ENCODE measurements at places on chromosomes 13 and 19.
A peak's percentile ranks its signal among the peaks of the same experiment; 100 is the strongest.

DNA sequence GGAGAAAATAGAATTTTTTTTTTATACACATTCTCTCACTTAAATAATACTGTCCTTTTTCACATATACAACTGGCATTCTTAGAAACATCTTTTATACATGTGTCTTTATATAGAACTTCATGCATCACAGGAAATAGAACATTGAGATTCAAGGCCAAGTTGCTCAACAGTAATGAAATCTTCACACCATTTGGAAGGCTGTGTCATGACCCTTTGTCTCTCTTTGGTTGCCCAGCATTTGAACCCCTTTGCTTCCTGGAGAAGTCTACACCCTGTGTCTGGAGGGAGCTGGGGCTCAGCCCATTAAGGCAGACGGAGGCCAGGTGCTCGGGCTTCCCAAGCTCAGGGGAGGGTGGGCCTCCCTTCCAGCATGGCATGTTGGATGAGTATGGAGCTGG is 41.1 kb downstream of the B3GLCT start:
- no peak for DNase-seq

- DNase-seq: no peak
Measured at GRCh38 chr19:3524078-3524842, 14.7 kb upstream of the TEKTIP1 start.

DNA sequence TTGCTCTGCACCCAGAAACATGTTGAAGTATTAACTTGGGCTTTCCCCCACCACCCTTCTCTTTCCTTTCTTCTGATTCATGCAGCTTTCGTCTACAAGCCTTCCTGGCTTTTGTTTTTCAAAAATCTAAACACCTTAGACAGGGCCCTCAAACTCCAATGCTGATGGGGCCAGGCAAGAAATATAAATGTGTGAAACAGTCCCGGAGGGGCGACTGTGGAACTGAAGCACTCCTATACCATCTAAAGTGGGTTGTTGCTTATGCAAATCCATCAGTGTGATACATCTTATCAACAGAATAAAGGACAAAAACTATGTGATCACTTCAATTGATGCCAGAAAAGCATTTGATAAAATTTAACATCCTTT is 6.1 kb downstream of the FCGBP start:
- no peak for DNase-seq

DNA sequence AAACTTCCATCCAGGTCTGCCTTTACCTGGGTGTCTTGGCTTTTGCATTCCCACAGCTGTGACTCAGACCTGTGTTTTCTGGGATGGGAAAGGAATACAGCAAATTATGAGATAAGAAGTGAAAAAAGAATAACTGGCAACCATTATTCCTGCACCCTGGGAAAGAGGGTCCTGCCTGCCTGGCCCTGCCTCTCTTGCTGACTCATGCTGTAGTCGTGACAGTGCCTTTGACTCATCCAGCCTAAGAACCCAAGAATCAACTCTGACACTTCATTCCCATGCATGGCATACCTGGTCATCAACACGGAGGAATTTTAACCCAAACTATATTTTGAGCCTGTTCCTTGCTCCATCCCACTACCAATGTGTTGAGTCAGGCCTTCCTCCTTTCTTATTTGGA is 185.4 kb upstream of the SERP2 start:
- DNase-seq: no peak

GRCh38 chr19:7211191-7211951 is 82.8 kb downstream of the INSR start:
- no peak for DNase-seq

- DNase-seq: no peak
Measured at GRCh38 chr13:28022848-28023518, 34.5 kb upstream of the URAD start.

DNA sequence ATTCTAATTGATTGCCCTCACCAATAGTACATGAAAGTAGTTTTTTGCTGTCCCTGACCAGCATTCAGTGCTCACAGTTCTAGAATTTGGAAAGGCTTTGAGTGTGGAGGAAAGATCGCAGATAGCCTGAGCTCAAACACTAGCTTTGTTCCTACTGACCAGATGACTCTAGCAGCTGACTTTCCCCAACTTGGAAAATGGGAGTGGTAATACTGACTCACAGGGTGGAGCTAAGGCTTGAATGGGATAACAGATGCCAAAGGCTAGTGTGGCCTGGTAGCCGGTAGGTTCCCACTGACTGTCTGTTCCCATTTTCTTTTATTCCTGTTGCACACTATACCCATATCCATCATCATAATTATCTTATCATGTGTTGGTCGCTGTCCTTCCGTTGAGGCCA is 3.7 kb downstream of the ZSCAN22 start:
- DNase-seq: no peak

DNA sequence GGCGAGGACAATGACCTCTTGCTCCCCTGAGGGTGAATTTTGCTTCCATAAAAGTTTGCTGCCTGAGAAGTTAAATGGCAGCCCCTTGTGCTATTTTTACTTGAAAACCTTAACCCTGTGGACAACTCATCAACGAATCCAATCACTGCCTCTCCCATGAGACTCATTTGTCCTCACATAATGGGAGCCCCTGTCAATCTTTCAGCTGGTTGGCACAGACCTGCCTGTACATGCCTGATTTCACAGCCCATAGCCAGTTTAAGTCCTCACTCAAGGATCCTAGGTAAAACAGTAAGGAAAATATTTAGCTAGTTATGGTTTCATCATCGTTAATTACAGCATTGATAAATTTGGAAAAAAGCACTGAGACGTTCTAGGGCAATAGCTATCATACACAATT is 207.4 kb downstream of the NHLRC3 start:
- DNase-seq: no peak

DNA sequence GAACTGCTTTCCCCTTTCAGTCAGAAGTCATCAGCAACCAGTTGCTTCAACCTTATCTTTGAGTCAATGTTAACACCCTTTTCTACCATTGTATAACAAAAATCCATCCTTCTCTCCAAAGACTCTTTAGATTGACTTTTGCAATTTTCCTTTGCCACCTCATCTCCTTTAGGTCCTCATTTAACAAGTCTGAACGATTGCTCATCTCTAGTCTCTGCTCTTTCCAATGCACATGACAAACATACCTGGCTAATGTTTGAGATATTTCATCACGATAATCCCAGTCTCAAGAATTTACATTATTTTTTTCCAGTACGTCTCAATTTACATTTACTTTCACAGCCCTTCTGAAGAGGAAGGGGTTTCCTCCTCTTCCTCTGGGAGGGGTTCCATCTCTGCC is 127.5 kb downstream of the KLF12 start:
- DNase-seq: no peak

DNA sequence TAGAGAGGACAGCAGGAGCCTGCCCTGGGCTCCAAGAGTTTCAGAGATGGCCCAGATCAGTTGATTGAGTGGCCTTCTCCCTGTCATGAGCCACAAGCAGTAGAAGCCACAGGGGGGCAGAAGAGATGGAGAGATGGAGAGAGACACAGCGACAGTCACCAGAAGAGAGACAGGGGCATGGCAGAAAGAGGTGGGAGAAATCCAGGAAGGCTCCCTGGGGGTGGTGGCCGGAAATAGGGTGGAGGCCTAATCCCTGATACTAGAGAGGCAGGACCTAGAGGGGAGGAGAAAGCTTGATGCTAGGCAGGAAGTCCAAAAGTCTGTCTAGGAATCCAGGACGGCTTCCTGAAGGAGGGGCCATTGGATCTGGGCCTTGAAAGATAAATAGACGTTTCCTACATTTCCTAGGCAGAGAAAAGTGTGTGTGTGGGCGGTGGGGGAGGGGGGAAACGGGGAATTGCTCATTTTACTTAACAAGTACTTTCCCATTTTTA is 9.6 kb upstream of the TPM4 start:
- peak; percentile 64 for DNase-seq

- DNase-seq: no peak
Measured at GRCh38 chr13:103187721-103188156, 121.5 kb upstream of the SLC10A2 start.

DNA sequence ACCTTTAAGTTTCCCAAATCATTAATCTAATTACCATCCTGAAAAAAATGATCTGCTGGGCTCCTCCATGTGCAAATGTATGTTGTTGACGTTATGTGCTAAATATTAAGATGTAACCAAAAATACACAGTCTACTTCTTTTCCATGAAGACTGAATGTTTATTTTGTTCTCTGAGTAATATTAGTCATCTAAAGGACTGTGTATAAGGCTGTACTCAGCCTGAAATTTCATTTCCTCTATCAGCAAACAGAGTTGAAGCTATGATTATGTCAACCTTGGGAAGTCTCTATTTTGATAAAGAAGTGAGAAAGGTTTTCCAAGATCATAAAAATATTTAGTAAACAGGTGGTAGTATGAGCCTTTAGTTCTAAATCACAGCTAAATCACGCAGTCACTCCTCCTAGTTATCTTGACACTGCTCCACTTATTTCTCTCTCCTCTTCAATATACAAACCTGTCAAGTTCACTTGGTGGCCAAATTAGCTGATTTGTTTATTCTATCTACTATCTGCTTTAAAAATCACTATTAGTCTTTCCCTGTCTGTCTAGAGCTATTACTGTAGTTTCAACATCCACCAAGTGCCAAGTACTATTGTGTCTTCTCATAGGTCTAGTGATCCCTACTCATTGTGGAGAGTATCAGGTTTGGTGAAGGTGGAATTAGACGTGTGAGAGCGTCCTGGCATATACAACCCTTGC is 211.7 kb upstream of the STARD13 start:
- no peak for DNase-seq

- peak; percentile 2 for DNase-seq
Measured at GRCh38 chr13:75365724-75366173, 116.2 kb downstream of the TBC1D4 start.

DNA sequence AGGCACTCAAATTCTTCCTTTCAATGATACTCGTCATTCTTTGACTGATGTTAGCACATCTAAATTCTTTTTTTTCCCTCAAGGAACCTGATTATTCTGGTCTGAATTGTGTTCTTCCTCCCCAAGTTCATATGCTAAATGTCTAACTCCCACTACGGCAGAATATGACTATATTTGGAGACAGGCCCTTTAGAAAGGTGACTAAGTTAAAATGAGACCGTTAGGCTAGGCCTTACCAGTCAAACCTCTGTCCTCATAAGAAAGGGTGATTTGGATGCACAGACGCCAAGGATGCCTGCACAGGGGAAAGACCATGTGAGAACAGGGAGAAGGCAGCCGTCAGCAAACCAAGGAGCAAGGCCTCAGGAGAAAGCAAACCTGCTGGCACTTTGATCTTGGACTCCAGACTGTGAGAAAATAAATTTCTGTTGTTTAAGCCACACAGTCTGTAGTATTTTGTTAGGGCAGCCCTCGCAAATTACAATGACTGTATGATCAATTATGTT is 13.1 kb upstream of the FOXO1 start:
- no peak for DNase-seq

- DNase-seq: no peak
Measured at GRCh38 chr13:113765564-113765910, 6.5 kb downstream of the TMEM255B start.

DNA sequence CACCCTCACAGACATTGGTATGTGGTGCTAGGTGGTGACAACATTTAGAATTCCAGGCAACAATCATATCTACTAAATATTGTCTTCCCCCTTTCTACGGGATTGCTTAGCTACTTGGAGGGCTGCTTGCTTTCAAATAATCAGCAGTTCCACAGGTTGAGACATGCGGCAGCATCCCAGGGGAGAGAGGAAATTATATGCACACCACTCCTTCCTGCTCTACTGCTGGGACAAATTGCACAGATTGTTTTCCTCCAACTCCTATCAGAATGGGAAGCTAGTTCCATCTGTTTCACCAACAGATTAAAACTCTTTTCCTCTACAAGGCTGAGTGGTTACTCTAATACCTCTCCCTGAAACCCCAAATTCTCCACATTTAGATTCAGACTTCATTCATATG is 275.4 kb downstream of the DNAJC15 start:
- DNase-seq: no peak

DNA sequence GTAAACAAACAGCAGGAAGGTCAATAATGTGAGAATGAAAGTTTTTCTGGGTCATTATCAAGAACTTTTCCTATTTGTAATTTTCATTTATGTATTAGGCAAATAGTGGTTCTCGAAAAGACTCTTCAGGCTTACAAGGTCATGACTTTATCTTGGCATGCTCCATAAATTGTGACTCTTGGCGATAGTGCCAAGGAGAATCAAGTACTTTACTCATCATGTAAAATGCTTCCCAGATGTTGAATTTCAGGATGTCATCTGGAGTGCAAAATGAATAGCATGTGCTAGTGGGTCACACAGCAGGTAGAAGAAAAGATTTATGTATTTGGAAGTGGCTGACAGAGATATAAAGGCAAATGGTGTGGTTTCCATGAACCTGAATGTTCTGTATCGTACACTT is 1492.7 kb upstream of the PCDH20 start:
- no peak for DNase-seq

- no peak for DNase-seq
Measured at GRCh38 chr13:19181021-19181620, 503 bp downstream of the TUBA3C start.

GRCh38 chr19:11598103-11598483 is 810 bp downstream of the ZNF627 start:
- no peak for DNase-seq

DNA sequence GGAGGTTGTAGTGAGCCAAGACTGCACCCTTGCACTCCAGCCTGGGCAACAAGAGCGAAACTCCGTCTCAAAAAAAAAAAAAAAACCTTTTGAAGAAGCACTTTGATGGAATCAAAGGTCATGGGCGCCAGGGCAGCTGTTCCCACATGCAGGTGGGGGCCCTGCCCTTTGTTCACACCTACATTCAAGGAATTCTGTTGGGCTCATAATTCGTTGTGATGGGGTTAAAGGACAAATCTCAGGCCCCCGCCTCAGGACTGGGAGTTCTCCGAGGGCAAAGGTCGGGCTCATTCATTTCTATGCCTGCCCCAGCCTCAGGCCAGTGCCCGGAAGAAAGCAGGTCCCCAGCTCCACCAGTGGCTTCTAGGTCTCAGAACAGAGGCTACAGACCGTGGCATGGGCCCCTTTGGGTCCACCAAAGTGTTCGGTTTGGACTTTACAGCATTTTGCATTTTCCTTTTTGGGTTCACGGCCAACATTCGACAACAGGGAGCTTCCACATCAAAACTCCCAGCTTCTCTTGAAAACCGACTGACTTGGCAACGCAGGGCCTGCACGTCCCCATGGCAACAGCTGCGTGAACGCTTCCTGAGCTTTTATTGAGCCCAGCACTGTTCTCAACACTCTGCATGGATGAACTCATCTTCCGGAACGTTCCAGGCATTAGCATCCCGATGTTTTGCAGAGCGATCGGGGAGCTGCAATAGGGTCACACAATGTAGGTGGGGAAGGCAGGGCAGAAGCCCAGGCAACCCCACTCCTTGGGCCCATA is 10.1 kb upstream of the GTF2F1 start:
- no peak for DNase-seq

DNA sequence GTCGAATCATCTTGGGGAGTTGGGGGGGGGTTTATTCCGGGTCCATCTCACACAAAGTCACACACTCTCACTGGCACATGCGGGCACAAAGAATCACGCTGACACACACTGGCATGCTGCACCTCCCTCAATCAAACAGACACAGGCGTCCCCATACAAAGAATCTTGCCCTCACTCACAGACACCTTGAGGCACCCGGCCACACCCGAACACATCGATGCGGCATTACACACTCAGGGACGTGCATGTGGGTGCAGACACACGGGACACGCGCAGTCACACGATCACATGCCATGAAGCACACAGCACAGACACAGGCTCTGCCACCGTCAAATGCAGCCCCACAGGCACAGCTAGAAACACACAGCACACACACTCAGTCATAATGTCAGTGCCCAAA is 7.8 kb downstream of the NFIX start:
- no peak for DNase-seq

Measured in CD4-positive, alpha-beta T cell treated with Interleukin-6 at 100 ng/mL for 8 hours (primary cell).